CD4-positive, CD25-positive, alpha-beta regulatory T cell (primary cell): ENCODE measurements at places on chromosomes 2 and 18. TPM values are rescaled to one million over a fixed set of nuclear protein-coding genes. Genes with fewer than 3 reads are reported as not detected.
A peak's percentile ranks its signal among the peaks of the same experiment; 100 is the strongest.

Gene GCG
- not detected for total RNA-seq

Gene TACR1
- total RNA-seq = not detected

DNA sequence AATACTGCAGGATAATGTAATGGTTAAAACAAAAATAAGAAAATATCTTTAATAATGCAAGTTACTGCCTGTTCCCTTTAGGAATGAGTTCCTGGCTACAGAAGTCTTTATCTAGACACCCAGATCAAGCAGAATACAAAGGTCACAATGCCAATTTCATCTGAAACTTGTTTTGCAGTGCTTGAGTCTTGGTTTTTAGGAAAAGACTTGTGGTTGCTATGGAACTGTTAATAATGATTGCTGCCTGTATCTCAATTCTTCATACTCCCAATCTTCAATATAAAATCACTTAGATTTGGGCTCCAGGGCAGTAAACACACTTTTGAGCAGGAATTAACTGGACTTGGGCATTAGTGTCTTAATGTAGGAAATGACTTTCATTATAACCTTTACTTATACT is 14.2 kb downstream of the CAVIN2 start:
- no peak overlapping the region for H3K4me3 ChIP-seq
- DNase-seq = no peak
- no peaks in the 10 kb centered on the region for H3K36me3 ChIP-seq
- H3K27me3 ChIP-seq = peaks cover 2% of the 10 kb centered on the region

GRCh38 chr18:11407940-11408339 is 201.5 kb upstream of the SLC35G4 start:
- H3K4me1 ChIP-seq = no peaks in the 10 kb centered on the region
- no peak for DNase-seq
- H3K36me3 ChIP-seq = no peaks in the 10 kb centered on the region
- no peaks in the 10 kb centered on the region for H3K27me3 ChIP-seq
- no peak overlapping the region for H3K4me3 ChIP-seq

DNA sequence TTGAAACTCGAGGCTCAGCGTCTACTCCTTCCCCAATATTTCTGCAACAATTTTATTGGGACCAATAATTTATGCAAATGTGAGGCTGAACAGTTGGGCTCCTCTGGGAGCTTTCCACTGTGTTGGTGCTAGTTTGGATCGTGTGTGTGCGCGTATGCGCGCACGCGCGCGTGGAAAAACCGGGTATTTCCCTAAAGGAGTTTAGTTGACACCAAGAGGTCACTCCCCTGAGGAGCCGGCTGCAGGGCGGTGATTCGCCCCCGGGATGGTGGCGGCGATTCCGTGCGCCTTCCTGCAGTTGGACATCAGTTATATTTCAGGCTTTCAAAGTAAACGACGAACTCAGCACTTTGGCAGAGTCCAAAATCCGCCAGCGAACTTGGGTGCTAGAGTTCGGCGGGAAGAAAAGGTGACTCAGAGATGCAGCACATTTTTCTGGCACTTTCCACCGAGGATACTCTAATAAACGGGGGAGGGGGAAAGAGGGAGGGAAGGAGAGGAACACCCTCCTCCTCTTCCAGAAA is 186.5 kb upstream of the FANCL start:
- no peaks in the 10 kb centered on the region for H3K4me1 ChIP-seq
- no peaks in the 10 kb centered on the region for H3K36me3 ChIP-seq
- DNase-seq = no peak
- H3K27ac ChIP-seq = no peak overlapping the region
- H3K27me3 ChIP-seq = peaks cover 25% of the 10 kb centered on the region
- H3K4me3 ChIP-seq = no peak overlapping the region

DNA sequence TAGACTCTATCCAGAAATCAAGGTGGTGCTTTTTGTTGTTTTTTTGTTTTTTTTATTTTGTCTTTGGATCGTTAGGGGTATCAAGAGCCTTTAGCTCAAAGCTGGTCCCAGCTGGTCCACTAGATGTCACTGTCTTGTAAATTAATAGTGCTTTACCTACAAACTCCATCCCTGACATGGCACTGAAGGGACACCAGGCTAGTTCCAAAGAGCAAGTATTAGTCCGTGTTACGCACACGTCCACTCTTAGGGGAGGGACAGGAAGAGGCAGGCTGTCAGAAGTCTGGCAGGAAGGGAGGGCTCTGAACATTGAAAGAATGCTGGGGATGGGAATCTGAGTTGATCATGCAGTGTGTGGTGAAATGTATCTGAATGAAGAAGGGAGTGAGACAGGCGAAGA is 85.9 kb upstream of the CCBE1 start:
- peaks cover 4% of the 10 kb centered on the region for H3K4me1 ChIP-seq
- no peaks in the 10 kb centered on the region for H3K36me3 ChIP-seq
- peak; percentile 8 for DNase-seq
- no peak overlapping the region for H3K4me3 ChIP-seq
- H3K27me3 ChIP-seq = peaks cover 5% of the 10 kb centered on the region

GRCh38 chr2:172427256-172427989 is at the start of gene ITGA6:
ITGA6 (plus strand) TSS chr2:172427586.
- DNase-seq = peak; percentile 72
- peak within 1 kb of the TSS; percentile 81 for H3K4me3 ChIP-seq
- H3K27ac ChIP-seq = peak within 1 kb of the TSS; percentile 64
- H3K27me3 ChIP-seq = no peaks in the 10 kb centered on the region
- H3K36me3 ChIP-seq = no peaks in the 10 kb centered on the region
- H3K4me1 ChIP-seq = peaks cover 55% of the 10 kb centered on the region

DNA sequence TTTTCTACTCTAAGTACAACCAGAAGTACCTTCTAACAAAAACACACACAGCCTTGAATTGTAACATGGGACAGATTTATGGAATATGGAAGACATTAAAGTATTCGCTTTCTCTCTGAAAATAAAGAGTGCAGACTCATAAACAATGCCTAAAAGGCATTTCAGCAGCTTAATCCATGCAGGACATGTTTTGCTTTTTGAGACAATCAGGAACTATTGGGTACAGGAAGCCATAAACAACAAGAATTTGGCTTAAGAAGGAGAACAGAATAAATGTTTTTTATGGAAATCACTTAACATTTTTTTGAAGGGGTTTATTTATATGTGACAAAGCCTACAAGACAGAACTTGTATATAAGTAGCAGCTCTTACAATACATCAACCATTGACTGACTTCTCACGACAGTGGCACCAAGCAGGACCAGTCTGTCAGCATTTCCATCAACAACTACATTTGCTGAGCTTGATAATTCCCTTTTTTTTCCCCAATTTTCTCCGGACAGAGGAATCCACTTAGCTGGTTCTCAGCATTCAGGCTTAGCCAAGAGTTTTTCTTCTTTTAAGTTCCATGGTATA is 140.1 kb downstream of the EXOC6B start:
- H3K27ac ChIP-seq = no peak overlapping the region
- DNase-seq = no peak
- H3K4me3 ChIP-seq = no peak overlapping the region
- H3K27me3 ChIP-seq = no peaks in the 10 kb centered on the region
- no peaks in the 10 kb centered on the region for H3K36me3 ChIP-seq

- H3K4me1 ChIP-seq = no peaks in the 10 kb centered on the region
- H3K4me3 ChIP-seq = no peak overlapping the region
- DNase-seq = no peak
Measured at GRCh38 chr2:208511016-208511415, 104.4 kb downstream of the PTH2R start.

- peak; percentile 71 for DNase-seq
- H3K27me3 ChIP-seq = no peaks in the 10 kb centered on the region
- peak overlapping the region; percentile 43 for H3K4me3 ChIP-seq
Measured at GRCh38 chr2:134669731-134670669, 48.8 kb downstream of the TMEM163 start.

GRCh38 chr2:240333985-240334384 is 101.5 kb upstream of the GPC1 start:
- no peaks in the 10 kb centered on the region for H3K27me3 ChIP-seq
- no peaks in the 10 kb centered on the region for H3K36me3 ChIP-seq
- H3K4me3 ChIP-seq = no peak overlapping the region

- H3K4me1 ChIP-seq = peaks cover 3% of the 10 kb centered on the region
- no peak overlapping the region for H3K27ac ChIP-seq
- DNase-seq = no peak
- no peaks in the 10 kb centered on the region for H3K27me3 ChIP-seq
- no peak overlapping the region for H3K4me3 ChIP-seq
Measured at GRCh38 chr2:206071807-206072206, 14.2 kb downstream of the INO80D start.

Gene CFAP221
- not detected for total RNA-seq

Gene APCDD1
- total RNA-seq = not detected

DNA sequence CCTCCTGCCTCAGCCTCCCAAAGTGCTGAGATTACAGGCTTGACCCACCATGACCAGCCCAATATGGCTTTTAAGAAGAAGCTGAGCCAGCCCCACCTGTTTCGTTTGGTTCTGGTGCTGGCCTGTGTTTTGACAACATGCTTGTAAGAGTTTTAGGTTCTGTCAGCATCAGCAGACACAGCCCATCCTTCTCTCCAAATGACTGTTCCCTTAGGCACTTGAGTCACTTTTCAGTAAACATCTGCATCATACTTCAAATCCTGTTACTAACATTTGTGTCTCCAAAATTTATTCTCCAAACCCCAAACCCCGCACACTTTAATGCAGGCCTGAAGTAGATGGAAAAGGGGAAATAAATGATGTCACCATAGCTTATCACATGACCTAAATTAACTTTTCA is 1118.5 kb downstream of the TSN start:
- H3K4me3 ChIP-seq = no peak overlapping the region
- no peaks in the 10 kb centered on the region for H3K36me3 ChIP-seq
- no peak for DNase-seq
- H3K4me1 ChIP-seq = no peaks in the 10 kb centered on the region
- no peak overlapping the region for H3K27ac ChIP-seq

DNA sequence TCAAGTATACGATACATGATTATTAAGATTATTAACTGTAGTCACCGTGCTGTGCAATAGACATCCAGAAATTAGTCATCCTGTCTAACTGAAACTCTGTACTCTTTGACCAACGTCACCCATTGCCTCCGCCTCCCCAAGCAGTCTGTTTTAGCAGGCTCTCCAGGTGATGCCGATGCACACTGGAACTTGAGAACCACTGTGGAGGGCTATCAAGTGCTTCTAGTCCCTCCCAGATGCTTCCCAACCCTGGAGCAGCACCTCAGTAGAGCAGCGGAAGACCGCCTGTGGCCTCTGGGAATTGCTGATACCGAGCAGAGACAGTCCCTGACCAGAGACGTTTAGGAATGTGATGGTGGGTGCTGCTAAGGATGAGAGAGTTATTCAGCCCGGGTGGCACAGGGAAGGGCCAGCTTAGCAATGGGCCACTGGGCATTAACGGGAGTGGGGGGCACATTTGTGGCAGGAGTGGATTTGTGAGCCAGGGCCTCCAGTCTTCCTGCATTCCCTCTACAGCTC is 50.7 kb downstream of the LIPG start:
- no peak overlapping the region for H3K27ac ChIP-seq
- H3K36me3 ChIP-seq = no peaks in the 10 kb centered on the region
- no peaks in the 10 kb centered on the region for H3K27me3 ChIP-seq
- H3K4me3 ChIP-seq = no peak overlapping the region

- DNase-seq = no peak
- H3K4me3 ChIP-seq = no peak overlapping the region
- H3K27ac ChIP-seq = no peak overlapping the region
- H3K4me1 ChIP-seq = no peaks in the 10 kb centered on the region
Measured at GRCh38 chr2:195769975-195770374, 112.9 kb downstream of the SLC39A10 start.

GRCh38 chr2:135818937-135819610 is 17.9 kb downstream of the LCT start:
- DNase-seq = peak; percentile 73
- peaks cover 17% of the 10 kb centered on the region for H3K4me1 ChIP-seq
- H3K4me3 ChIP-seq = no peak overlapping the region
- no peak overlapping the region for H3K27ac ChIP-seq

- no peak for DNase-seq
- H3K27ac ChIP-seq = no peak overlapping the region
- H3K27me3 ChIP-seq = no peaks in the 10 kb centered on the region
Measured at GRCh38 chr2:118593257-118593656, 254.2 kb downstream of the EN1 start.

GRCh38 chr2:197601726-197602125 is 73.7 kb downstream of the RFTN2 start:
- no peak overlapping the region for H3K27ac ChIP-seq
- H3K27me3 ChIP-seq = peaks cover 6% of the 10 kb centered on the region
- no peaks in the 10 kb centered on the region for H3K36me3 ChIP-seq
- DNase-seq = no peak

Gene GKN1
- not detected for total RNA-seq

- H3K4me1 ChIP-seq = no peaks in the 10 kb centered on the region
- no peaks in the 10 kb centered on the region for H3K36me3 ChIP-seq
- no peaks in the 10 kb centered on the region for H3K27me3 ChIP-seq
- no peak overlapping the region for H3K4me3 ChIP-seq
- H3K27ac ChIP-seq = no peak overlapping the region
Measured at GRCh38 chr2:33072614-33073013, 125.9 kb downstream of the LTBP1 start.

Gene LYG2
- not detected for total RNA-seq

- no peak overlapping the region for H3K27ac ChIP-seq
- no peaks in the 10 kb centered on the region for H3K27me3 ChIP-seq
- no peak overlapping the region for H3K4me3 ChIP-seq
- H3K4me1 ChIP-seq = no peaks in the 10 kb centered on the region
- no peaks in the 10 kb centered on the region for H3K36me3 ChIP-seq
Measured at GRCh38 chr18:40250236-40250635, 1704.8 kb upstream of the PIK3C3 start.

GRCh38 chr2:5868931-5869330 is 176.7 kb downstream of the SOX11 start:
- no peaks in the 10 kb centered on the region for H3K36me3 ChIP-seq
- no peak for DNase-seq
- H3K4me1 ChIP-seq = no peaks in the 10 kb centered on the region
- H3K27ac ChIP-seq = no peak overlapping the region
- H3K27me3 ChIP-seq = no peaks in the 10 kb centered on the region
